ENCODE measurements at places on chromosomes 4 and X. TPM values are rescaled to one million over a fixed set of nuclear protein-coding genes. Genes with fewer than 3 reads are reported as not detected.

TMPRSS11F gene
- not detected for total RNA-seq

EFHC2 gene
- total RNA-seq, result 0.63 TPM

ETDA gene
- not detected for total RNA-seq

FAM199X gene
- total RNA-seq, result 13.1 TPM

TRPC5OS gene
- total RNA-seq, result not detected

POU4F2 gene
- not detected for total RNA-seq

N4BP2 gene
- total RNA-seq, result 26.8 TPM

RPL10 gene
- 2,962 TPM for total RNA-seq

CRLF2 gene
- 6.8 TPM for total RNA-seq

XAGE1B gene
- not detected for total RNA-seq

MYL5 gene
- total RNA-seq, result 16.2 TPM

DNAAF6 gene
- total RNA-seq, result not detected

FGFBP1 gene
- not detected for total RNA-seq

ALAS2 gene
- not detected for total RNA-seq

PAGE1 gene
- not detected for total RNA-seq

SPP1 gene
- not detected for total RNA-seq

BCLAF3 gene
- total RNA-seq, result 8.4 TPM

AMER1 gene
- 3.0 TPM for total RNA-seq

SSX1 gene
- total RNA-seq, result not detected

HGFAC gene
- not detected for total RNA-seq

NHS gene
- 0.43 TPM for total RNA-seq

GAK gene
- 139 TPM for total RNA-seq

DGKK gene
- total RNA-seq, result not detected

HERC6 gene
- total RNA-seq, result 49.0 TPM

PAGE2B gene
- total RNA-seq, result 1.0 TPM

HTN1 gene
- total RNA-seq, result not detected

CD38 gene
- 128 TPM for total RNA-seq

PTTG2 gene
- total RNA-seq, result 0.86 TPM

FGFBP2 gene
- 5.3 TPM for total RNA-seq

HHIP gene
- total RNA-seq, result not detected

FAM47A gene
- total RNA-seq, result not detected

CAMK2D gene
- 43.0 TPM for total RNA-seq

EDNRA gene
- not detected for total RNA-seq

CYTL1 gene
- total RNA-seq, result not detected

SERTM2 gene
- total RNA-seq, result not detected

AFM gene
- total RNA-seq, result not detected

SCML1 gene
- 0.50 TPM for total RNA-seq

USP17L11 gene
- total RNA-seq, result not detected

CT45A5 gene
- 1.1 TPM for total RNA-seq

PDLIM5 gene
- total RNA-seq, result 24.0 TPM

Data from activated CD4-positive, alpha-beta memory T cell treated with anti-CD3 and anti-CD28 coated beads, Interleukin-2, amount 10 ng/mL, durations not matched to agents 7 days and 5 days (primary cell).